ENCODE measurements at places on chromosomes 13 and 19.

DNA sequence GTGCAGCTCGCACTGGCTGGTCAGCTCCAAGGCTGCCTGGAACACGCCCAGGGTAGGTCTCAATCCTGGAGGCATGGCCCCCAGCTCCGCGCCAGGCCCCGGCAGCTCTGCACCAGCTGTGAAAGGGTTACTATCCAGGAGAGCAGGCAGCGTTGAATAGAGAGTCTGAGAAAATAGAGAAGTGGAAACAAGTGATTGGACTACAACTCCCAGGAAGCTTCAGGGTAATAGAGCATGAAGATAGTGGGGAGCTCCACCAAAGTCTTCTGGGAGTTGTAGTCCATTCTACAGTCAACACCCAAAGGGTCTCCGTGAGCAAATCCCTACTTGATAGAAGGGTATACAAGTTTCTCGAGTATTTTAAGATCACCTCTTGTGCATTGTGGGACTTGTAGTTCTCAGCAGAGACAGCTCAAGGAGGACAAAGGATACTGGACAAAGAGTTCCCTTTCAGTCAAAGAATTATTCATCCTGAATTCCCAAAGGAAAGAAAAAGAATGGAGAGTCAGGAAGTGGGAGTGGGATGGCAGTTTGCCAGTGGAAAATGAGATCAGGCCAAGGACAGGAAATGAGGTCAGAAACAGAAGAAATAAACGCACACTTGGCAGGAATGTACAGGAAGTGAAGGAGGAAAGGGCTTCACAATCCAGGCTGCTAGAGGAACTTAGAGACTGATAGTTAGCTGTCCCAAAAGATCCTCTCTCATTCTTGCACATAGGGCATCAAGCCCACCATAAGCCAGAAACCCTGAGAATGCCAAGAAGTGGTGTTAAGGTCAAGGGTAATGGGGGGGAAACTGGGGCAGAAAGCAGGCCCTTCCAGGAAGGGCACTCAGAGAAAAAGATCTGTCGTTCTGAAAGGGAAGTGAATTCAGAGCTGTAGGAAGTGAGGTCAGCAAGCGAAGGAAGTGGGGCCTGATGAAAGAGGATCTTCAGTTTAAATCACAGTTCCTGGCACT is 5.5 kb upstream of the MAMSTR start:
- no peak for DNase-seq

- no peak for DNase-seq
Measured at GRCh38 chr13:50923272-50923671, 13.7 kb downstream of the RNASEH2B start.

- DNase-seq: no peak
Measured at GRCh38 chr13:99886706-99887105, 84.9 kb downstream of the ZIC5 start.

- no peak for DNase-seq
Measured at GRCh38 chr13:20812890-20813289, 39.1 kb upstream of the EEF1AKMT1 start.

- peak; percentile 35 for DNase-seq
Measured at GRCh38 chr13:73142071-73142470, 83.3 kb downstream of the KLF5 start.

GRCh38 chr13:112625698-112626097 is 37.7 kb upstream of the TUBGCP3 start:
- no peak for DNase-seq

DNA sequence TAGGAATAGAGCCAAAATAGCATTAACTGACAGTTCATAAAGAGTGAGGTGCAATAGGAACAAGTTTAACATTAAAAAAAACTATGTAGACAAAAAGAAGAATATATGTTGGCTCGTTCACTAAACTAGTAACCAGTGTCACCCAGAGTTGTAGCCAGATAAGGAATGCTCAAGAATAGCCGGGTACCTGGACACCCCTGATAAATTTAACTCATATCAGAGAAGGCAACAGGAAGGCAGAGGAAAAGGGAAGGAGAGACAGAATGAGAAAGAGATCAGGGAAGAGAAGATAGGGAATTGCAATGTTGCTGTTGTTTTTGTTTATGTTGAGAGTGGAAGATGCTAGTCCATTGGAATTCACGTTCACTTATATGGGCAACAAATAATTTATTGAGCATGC is 31.6 kb upstream of the KATNAL1 start:
- no peak for DNase-seq

DNA sequence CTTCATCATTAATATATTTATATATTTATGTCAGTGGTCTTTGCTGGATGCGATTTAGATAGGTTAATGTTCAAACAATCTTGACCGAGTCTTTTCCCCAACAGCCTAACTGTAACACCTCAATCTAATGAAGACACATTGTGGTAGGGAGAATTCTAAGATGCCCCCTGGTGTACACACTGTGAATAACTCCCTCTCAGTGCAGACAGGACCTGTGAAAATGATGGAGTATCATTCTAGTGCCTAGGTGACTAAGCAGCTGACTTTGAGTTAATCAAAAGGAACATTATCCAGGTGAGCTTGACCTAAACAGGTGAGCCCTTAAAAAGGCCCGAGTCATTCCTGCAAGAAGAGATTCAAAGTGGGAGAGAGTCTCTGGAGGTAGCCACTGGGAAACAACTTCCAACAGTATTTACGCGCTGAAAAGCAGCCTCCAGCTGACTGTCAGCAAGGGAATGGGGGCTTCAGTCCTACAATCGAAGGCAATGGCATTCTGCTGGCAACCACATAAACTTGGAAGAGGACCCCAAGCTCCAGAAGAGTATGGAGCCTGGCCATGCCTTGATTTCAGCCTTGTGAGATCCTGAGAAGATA is 28.0 kb upstream of the KBTBD7 start:
- no peak for DNase-seq

DNA sequence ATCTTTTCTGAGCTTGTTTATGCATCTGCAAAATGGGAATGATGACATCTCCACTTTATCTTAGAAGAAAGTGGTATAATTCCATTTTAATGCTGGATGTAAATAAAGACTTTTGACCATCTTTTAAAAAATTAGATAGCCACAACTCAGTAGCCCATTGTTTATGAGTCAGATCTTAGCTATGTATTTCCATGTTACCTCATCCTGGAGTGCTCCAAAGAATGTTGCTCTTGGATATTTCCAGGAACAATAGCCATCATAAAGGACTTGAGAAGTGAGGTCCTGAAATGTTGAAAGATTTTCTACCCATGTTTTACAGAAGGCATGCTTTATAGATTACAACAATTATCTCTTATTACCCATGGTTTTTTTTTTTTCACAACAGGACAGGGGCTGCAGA is 229.3 kb upstream of the EDNRB start:
- DNase-seq: no peak

- peak; percentile 10 for DNase-seq
Measured at GRCh38 chr19:54114340-54115108, 933 bp downstream of the TFPT start.

GRCh38 chr19:42606660-42607351 is 12.1 kb upstream of the CEACAM8 start:
- DNase-seq: peak; percentile 14

- DNase-seq: no peak
Measured at GRCh38 chr19:57063070-57063469, 56.7 kb upstream of the USP29 start.

DNA sequence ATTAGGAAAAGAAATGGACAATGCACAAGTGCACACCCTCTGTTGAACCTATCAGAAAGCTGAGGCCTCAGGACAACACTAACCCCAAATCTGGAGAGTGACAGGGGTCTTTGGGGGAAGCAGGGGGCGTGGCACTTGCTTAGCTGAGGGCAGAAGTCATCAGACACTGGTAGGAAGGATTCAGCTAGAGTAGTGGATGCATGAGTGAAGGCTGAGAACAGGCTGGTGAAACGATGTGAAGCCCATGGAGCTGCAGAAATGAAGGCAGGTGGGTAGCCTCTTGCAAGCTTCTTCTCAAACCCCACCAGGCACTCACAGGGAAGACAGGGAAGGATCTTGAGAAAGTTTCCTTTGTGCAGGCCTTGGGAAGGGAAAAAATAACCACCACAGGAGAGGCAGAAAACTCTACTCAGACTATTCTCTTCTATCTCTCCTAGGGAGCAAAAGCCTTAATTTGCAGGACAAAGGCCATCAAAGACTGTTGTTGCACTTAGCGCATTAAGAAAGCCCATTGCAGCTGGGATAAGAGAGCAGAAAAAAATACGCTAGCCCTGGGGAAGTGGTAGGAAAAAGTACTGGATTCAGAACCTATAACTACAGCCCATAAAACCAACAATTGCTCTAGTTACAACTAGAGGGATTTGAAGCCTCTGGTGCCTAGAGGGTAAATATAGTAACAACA is 193.3 kb upstream of the ZNF536 start:
- DNase-seq: no peak

DNA sequence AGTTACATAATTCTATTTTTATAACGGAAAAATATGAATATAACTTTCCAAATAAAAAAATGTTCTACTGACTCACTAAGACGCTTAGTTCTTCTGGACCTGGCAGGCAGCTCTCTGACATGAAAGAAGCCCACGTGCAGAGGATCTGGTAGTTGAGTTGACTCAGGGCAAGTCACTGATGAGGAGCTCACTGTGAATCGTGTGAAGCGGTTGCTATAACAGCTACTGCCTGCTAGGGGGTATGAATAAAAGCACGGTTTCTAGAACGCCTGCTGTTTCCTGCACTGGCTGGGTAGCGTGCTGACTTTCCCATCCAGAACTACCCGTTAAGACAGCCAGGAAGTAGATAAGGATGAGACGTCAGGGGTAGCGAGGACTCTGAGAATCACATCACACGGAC is 54.7 kb upstream of the WASF3 start:
- no peak for DNase-seq

DNA sequence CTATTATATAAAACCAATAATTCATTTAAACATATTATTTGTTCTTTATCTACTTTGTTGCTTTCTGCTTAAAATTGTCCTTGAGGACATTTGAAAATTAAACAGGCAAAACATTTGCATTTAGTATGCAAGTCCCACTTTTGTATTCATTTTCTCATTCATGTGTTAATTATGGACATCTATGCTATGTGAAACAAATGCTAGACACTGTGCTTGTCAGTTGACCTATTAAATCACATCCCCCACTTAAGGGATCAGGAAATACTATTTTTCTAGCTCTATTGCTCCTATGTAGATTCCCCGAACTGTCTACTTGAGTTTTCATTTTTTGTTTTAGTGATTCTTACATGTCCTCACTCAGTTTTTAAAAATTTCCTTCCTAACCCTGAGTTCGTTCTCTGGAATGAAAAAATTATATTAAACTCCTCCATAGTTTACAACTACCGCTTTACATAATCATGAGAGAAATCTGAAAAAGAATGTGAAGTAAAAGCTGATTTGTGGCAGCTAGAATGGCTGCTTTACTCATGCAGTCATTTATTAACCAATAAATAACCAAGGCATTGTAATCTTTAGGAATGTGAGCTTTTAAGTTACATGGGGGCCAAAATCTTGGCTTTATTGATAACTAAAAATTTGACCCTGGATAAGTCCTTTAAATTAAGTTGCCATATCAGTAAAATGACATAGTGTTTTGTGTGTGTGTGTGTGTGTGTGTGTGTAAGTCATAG is 188.5 kb downstream of the LIG4 start:
- no peak for DNase-seq

DNA sequence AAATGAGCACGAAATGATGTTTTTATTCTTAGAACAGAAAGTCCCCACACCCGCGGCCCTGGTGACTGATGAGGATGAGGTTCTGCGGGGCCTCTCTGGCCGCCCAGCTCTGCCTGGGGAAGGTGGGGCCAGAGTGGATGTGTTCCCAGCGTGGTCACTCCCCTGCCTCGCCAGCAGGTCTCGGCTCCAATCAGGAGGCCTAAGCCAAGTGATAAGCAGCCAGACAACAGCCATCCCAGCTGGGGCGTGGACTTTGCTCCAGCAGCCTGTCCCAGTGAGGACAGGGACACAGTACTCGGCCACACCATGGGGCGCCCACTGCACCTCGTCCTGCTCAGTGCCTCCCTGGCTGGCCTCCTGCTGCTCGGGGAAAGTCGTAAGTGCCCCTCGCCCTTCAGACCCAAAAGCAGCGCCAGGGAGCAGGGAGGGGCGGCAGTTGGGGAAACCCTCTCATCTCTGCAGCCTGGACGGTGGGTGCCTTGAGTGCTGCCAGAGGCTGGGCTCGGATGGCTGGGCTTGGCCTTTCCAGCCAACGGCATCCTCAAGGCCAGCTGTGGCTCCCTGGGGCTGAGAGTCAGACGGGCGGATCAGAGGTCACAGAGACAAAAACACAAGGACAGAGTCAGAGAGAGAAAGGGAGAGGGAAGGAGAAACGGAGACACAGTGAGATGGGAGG is at the start of gene F10:
F10 (plus strand) TSS at position 250 of the 676 bp plus-strand sequence; CDS start at position 307, 57 bp downstream.
- DNase-seq: no peak

DNA sequence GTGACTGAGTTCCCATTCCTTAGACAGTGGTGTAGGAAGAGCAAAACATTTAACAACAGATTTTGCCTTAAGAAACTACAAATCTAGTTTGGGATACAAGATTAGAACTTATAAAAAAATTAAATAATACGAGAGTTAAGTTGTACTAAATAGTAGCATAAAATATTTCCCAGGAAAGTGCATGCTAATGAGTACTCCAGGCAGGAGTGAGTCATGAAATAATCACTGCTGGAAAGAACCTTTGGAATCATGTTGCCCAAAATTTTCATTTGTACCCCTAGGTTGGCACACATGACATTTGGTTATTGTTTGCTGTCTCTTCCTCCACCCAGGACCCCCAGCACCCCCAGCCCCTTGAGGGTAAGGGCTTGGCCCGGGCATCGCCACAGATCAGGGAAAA is 26.3 kb upstream of the KL start:
- DNase-seq: no peak

- DNase-seq: no peak
Measured at GRCh38 chr13:72970301-72970880, 88.4 kb upstream of the KLF5 start.

Measured in DMS79 treated with DMSO at 0.1 percent for 48 hours (cell line).